ENCODE measurements at places on chromosomes 3 and 15.

DNA sequence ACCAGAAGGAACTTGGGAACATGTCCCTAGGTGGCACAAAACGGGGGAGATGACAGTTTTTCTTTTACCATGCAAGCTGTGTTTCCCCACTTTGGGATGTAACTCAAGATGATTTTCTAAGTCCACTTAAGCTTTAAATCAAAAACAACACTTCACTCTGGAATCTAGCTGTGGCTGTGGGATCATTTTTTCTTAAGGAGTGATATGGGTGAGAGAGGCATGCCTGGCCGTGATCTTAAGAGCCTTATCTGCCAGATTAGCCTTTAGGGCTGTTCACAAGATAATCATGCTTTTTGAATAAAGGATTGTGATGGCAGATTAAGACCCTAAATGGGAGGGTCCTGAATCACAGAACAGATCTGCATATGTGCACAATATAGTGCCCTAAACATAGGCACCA, 384.8 kb upstream of the SEMA6D start:
- no peak for DNase-seq

- no peak for DNase-seq
These were observed 44.0 kb downstream of the FMN1 start for GRCh38 chr15:33150431-33150941.

DNA sequence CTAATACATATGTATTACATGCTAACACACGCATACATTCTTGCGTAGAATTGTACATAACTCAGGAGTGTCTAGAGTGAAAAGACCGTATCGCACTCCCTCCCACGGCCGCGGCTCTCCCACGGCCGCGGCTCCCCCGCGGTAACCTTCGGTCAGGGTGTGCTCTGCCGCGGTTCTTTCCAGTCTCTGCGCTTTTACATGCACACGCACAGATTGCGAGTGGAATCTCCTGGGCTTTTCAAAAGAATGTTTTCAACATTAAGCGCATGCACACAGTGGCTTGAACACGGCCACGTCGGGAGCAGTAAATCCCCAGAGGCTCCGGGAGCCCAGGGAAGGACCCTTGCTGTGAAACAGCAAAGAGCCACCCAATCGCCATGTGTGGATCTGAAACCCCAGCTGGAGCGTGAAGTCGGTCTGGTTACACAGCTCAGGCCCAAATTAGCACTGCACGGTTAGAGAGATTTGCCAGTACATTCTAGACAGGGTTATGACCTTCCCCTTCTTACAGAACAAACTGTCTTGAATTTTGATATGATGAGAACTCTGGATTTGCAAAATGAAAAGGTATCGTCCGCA, 805 bp upstream of the RGMA start:
- DNase-seq: no peak

GRCh38 chr3:57792198-57792597, 36.1 kb downstream of the SLMAP start:
- DNase-seq: no peak

DNA sequence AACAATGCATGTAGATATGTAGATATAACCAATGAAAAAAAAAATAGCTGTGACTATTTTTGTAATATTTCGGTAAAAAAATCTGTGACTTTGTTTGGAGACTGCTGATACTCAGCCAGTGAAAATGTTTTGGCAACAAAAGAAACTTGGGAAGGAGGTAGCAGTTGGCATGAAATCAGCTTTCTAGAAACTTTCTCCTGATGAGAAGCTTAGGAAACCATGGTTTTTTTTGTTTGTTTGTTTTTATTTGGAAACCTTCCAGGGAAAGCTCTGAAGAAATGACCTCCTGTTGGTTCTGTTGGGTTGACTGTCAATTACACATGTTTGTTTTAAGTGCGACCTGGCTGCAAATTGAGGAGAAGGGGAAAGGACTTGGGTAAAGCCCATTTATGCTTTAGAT, 445.9 kb downstream of the UNC13C start:
- DNase-seq: no peak

Measured in left renal cortex interstitium (tissue), 4 donors.